ENCODE measurements at places on chromosomes 16 and 17.

DNA sequence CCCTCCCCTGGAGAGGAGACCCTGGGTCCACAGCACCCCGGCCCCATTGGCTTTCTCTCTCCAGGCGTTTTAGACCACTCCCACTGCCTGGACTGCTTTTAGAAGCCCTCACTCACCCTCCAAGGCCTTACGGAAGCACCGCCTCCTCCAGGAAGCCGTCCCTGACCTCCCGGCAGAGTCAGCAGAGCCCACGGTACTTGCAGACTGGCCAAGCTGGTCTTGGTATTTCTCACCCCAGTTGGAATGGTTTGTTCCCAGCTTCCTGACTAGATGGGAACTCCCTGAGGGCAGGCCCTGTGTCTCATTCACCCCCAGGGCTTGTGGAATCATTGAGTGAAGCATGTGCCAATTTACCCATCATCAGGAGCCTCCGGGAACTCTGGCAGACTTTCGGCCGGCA is 9.2 kb downstream of the SCGB1C2 start:
- no peak for DNase-seq

- no peak for DNase-seq
These were observed 11.2 kb upstream of the CLEC19A start for GRCh38 chr16:19274165-19274797.

GRCh38 chr16:2983706-2984136 is 3.5 kb upstream of the PKMYT1 start:
- DNase-seq = peak; percentile 95

GRCh38 chr17:46003907-46004748 is 5.1 kb downstream of the STH start:
- no peak for DNase-seq

DNA sequence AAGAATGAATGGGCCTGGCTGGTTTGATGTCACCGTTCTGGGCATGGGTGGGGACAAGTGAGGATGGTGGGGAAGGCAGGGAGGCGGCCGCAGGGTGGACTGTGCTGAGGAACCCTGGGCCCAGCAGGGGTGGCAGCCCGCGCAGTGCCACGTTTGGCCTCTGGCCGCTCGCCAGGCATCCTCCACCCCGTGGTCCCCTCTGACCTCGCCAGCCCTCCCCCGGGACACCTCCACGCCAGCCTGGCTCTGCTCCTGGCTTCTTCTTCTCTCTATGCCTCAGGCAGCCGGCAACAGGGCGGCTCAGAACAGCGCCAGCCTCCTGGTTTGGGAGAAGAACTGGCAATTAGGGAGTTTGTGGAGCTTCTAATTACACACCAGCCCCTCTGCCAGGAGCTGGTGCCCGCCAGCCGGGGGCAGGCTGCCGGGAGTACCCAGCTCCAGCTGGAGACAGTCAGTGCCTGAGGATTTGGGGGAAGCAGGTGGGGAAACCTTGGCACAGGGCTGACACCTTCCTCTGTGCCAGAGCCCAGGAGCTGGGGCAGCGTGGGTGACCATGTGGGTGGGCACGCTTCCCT is 6.5 kb upstream of the SERPINF1 start:
- no peak for DNase-seq

- no peak for DNase-seq
These were observed 16.6 kb downstream of the RMI2 start for GRCh38 chr16:11361701-11362451.

GRCh38 chr16:15494236-15494635 is 59.8 kb downstream of the BMERB1 start:
- DNase-seq = no peak

DNA sequence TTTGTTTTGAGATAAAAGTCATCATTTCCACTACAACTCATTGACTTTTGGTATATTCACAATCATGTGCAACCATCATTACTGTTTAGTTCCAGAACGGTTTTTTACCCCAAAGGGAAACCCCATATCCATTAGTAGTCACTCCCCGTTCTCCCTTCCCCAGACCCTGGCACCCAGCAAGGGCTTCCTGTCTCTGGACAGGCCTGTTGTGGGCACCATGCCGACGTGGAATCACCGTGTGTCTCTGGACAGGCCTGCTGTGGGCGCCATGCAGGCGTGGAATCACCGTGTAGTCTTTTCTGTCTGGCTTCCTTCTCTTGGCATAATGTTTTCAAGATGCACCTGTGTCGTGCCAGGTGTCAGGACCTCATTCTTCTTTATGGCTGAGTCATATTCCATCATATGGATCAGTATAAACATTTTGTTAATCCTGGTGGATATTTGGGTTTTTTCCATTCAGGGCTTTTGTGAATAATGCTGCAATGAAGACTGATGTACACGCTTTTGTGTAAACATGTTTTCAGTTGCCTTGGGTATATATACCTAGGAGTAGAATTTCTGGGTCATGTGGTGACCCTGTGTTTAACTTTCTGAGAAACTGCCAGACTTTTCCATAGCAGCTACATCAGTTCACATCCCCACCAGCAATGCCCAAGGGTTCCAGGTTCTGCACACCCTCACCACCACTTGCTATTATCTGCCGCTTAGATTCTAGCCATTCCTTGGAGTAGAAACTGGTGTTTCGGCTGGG is 19.1 kb downstream of the ENDOV start:
- DNase-seq = no peak

GRCh38 chr16:10750793-10751192 is 7.2 kb downstream of the NUBP1 start:
- no peak for DNase-seq

GRCh38 chr17:49582789-49583188 is 7.1 kb downstream of the NXPH3 start:
- no peak for DNase-seq

DNA sequence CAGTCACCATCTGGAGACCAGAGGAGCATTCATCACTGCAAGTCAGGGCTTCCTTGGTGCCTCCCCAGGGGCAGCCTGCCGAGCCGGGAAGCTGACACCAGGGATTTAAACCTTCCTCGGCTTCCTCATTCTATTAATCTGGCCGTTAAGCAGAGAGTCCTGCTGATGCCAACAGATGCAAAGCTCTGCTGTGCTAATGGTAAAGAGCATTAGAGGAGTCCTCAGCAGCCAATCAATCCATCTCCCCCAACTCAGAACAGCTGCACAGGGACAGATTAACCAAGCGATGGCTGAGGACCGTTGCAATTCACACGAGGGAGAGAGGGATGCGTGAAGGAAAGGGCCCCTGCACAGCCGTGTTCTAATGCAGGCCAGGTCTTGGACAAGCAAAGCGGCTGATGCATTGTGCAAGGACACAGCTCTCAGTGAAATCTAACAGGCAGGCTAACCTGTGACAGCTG is 116.6 kb downstream of the XYLT1 start:
- no peak for DNase-seq

DNA sequence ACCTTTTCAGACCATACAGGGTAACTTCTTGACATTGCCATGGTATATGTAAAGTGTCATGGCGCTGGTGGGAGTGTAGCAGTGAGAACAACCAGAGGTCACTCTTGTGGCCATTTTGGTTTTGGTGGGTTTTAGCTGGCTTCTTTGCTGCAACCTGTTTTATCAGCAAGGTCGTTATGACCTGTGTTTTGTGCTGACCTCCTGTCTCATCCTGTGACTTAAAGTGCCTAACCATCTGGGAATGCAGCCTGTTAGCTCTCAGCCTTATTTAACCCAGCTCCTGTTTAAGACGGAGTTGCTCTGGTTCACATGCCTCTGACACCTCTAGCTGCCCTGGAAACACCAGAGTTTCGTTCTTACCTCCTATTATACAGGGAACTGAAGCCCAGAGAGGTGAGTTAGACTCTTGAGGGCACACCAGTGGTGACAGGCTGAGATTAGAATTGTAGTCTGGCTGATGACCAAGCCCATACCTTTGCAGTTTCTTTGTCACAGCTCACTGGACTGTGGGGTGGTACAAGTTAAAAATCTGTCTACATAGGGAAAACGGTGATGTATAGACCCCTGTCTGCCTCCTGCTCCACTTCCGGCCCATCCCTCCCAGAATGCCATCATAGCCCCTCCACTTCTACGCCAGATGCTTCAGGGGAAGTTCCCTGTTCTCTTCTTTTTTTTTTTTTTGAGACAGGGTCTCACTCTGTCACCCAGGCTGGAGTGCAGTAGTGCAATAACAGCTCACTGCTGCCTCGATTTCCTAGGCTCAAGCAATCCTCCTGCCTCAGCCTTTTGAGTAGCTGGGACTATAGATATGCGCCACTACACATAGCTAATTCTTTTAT is 21.0 kb downstream of the KSR1 start:
- no peak for DNase-seq

DNA sequence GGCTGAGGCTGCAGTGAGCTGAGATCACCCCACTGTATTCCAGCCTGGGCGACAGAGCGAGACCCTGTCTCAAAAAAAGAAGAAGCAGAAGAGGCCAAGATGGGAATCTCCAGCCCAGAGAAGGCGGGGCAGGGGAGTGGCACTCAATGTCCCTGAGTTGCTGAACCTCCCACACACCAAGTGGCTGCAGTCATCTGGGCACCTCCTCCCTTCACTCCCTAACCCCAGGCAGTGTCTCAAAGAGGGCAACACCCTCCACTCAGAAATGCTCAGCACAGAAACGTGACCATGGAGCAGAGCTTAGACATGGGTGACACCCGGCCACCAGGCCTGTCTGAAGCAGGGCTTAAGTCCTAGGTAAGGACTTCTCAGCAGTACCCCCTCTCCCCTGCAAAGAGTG is 36.3 kb upstream of the BCAR1 start:
- no peak for DNase-seq

DNA sequence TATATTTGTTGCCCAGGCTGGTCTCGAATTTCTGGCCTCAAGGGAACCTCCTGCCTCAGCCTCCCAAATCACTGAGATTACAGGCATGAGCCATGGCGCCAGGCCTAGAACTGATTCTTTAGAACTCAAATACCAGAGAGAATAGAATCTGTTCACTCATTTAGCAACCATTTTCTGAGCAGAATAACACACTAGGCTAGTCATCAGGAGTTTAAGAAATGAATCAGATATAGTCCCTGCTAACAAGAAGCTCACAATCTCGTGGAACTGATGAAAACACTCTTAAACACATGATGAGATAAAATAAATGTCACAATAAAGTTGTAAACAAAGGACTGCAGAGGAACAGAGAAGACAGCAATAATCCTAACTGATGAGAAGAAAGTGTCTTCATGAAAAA is 55.8 kb upstream of the ADCY9 start:
- no peak for DNase-seq

DNA sequence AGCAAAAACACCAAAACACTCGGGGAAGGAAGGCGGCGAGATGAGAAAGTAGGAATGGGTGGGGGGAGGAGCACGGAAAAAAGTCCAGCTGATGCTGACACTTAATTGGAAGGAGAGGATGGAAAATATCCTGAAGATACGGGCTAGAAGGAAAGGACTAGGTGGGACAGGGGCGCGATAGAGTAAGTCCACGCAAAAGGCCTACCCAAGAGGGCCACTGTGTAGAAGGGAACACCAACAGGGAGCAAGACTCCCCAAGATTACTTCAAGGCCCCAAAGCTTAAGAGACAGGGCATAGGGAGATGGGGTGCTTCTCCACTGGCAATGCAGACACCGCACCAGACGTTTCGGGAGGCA is 736 bp downstream of the APPBP2 start:
- no peak for DNase-seq

GRCh38 chr17:64653325-64653984 is 8.7 kb downstream of the SMURF2 start:
- no peak for DNase-seq

GRCh38 chr17:10177913-10178505 is 20.4 kb downstream of the GAS7 start:
- DNase-seq = peak; percentile 54

GRCh38 chr16:88295671-88296436 is 86.9 kb upstream of the ZNF469 start:
- DNase-seq = no peak

DNA sequence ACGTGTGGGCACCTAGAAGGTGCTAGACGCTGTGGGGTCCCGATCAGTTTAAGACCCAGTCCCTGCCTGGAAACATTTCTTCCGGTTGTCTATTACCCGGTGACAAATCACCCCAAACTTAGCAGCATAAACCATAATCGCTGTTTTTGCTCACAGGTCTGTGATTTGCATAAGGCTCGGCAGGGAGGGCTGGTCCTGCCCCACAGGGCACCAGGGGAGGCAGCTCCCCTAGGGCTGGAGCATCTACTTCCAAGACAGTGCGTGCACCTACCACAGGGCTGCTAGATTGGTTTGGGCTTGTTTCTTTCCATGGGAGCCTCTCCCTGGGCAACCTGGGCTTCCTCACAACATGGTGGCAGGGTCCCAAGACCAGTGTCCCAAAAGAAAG is 214.5 kb upstream of the CIBAR2 start:
- no peak for DNase-seq

GRCh38 chr17:82587234-82588086 is 60.8 kb downstream of the WDR45B start:
- no peak for DNase-seq

DNA sequence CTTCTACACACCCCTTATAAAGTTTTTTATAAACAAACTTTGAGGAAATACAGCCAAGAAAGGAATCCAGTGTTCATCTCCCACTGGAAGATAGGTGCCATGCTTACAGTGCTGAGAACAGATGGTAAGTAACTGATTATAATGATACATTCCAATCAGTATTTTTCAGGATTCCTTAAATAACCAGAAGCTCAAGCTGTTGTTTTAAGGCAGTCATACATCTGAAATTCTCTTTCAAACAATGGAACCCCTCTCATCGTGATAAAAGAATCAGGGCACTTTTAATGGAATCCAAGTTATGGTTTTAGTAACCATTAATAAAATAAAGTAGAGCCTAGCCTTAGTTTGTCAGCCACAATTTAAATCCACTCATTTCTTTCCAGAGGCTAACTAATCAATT is 56.1 kb upstream of the STAC2 start:
- DNase-seq = no peak

DNA sequence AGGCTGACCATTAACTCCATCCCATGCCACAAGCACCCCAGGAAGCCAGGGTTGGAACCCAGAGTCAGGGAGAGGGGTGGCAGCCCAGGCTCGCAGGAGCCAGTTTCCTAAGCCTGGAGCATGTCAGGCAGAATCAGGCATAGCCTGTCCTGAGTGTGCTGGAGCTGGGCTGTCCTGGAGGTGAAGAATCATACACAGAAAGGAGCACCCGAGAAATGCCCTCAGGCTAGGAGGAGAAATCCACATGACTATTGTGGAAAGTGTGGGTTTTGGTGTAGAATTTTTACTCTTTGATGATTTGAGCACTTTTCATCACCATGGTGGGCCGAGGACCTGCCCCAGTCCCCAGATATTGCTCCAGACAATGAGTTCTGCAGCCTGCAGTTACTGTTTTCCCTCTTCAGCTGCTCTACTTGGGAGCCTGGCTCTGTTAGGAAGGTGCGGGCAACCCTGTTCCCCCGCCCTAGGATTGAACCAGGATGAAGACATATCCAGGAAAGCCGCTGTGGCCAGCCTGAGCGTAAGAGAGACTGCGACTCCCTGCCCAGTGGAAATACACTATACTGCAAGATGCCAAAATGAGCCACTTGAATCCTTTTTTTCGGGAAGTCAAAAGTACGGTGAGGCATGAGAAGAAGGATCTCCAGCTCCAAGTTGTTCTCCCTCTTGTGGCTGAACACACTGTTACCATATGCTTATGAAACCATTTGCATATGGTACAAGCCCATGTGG is 29.0 kb upstream of the HEATR6 start:
- no peak for DNase-seq

- no peak for DNase-seq
These were observed 14.6 kb upstream of the KCNJ16 start for GRCh38 chr17:70060415-70060814.

Data from H1 (cell line).